Amygdala (tissue), 56 donors: ENCODE measurements at places on chromosomes 2 and 18.

DNA sequence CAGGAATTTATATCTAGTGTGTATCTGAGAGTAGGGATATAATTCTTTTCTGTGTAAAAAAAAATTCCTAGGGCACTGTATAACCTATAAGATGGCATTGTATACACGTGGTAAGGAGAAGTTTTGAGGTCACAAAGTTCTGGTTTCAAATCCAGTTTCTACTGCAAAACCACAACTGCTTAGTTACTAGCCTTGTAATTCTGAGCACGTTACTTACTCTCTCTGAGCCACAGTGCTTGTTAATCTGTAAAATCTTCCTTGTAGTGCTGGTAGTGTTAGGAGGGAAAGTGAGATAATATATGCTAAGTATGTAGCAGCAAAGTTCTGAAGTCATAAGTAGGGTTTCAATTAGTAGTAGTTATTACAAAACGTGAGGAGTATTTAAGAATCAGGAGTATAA lies 175.4 kb downstream of the SATB2 start:
- no peak for DNase-seq

DNA sequence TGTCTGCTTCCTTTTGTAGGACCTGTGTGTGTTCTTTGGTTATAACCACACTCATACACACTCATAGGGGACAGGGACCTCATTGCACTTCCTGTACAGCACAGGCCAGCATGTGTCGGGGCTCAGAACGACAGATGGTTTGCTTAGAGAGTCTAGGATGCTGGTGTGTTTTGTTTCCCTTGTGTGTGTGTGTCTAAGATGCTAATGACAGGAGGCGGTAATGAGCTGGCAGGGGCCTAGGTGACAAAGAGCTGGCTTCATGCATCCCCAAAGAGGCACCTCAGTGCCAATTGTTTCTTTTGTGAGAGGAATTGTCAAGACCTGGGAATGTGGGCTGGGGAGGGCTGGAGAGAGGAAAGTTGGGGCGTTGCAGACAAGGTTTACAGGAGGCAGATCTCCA lies 66.6 kb downstream of the CELF4 start:
- DNase-seq, result no peak

GRCh38 chr18:39938676-39939608 lies 2016.1 kb upstream of the PIK3C3 start:
- no peak for DNase-seq

GRCh38 chr2:115162494-115163293 lies 720.3 kb downstream of the DPP10 start:
- no peak for DNase-seq

GRCh38 chr2:29209551-29209950 lies 94.3 kb downstream of the CLIP4 start:
- DNase-seq, result no peak

- DNase-seq, result no peak
Measured at GRCh38 chr2:10919771-10920621, 8.3 kb downstream of the KCNF1 start.

DNA sequence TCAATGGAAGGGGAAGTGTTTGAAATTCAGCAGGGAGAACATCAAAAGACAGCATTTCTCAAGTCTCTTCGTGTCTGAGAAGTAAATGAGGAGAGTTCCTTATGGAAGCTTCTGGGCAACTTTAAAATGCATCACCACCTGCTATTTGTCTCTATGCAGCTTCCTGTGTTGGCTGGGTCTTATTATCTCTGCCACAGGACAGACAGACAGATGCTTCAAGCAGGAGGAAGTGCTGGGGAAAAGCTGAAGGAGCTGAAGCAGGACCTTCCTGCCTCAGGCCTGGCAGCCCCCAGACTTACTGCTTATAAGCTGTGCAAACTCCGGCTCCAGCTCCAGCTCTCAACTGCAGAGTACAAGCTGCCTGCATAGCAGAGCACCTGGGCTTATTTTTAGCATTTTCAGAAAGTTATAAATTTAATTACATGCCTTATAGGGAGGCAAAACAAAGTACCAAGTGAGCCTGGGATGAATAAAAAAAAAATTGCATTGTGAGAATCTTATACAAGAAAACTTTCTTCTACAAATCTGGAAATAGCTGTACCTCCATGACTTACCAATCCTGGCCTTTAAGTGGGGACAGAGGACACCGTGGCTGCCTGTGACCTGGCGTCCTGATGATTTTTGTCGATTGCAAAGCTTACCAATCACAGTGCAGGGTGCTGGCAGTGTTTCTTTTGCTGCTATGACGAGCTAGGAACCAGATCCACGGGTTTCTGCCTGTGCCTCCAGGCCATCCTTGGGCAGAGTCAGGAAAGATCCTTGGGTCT lies 206.3 kb downstream of the SEPTIN10 start:
- no peak for DNase-seq
